ENCODE measurements at places on chromosomes 12 and 14.
A peak's percentile ranks its signal among the peaks of the same experiment; 100 is the strongest.

DNA sequence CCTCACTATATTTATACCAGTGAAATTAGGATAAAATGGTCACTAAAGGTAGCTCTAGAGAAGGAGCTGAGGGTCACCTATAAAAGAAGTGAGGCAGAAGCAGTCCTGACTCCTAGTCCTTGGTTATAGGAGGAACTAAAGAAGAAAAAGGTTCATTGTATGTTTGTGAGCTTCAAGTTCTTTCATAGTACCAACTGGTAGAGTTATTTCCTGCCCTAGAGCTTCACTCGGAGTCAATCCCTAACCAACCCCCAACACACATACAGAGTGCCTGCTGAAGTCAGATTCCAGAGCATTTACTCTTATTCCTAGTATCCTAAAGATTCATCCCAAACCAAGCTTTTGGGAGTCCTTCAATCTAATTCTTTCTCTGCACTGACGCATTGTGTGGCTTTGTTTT, 29.3 kb upstream of the FRMD6 start:
- no peak for DNase-seq

GRCh38 chr12:118098911-118099671, 4.7 kb downstream of the VSIG10 start:
- DNase-seq: no peak

DNA sequence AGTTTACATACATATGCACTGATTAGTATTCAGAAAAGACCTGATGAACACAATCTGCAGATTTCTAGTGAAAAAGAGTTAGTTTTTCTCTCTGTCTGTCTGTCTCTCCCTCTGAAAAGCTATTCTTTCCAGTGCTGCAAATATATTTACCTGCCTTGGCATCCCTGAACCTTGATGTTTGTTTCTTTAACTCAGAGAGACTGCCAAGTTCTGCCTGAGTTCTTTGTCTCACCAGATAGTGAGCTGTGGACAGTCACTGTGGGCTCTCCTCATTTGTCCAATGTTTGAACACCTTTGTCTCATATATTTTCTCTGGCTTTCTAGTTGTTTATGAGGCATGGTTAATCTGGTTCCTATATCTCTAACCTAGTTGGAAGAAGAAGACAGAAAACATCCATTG, 250.4 kb downstream of the SOX5 start:
- no peak for DNase-seq

- no peak for DNase-seq
These were observed 15.1 kb downstream of the GLRX5 start for GRCh38 chr14:95549656-95550585.

DNA sequence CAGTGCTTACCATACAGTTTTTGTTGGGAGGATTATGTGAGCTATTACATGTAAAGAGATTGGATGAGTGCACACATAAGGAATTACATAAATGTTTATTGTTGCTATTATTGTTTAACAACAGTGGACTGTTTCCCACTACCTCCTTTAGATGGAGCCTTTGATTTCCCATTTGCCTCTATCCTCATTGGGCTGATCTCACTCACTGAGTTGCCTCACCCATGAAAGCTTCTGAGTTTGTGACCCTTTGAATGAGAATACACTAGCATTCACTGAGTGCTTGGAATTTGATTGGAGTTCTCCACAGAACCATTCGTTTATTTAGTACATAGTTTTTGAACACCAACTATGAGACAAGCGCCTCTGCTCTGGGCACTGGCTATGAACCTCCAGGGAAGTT, 121.0 kb downstream of the HELB start:
- DNase-seq: no peak

DNA sequence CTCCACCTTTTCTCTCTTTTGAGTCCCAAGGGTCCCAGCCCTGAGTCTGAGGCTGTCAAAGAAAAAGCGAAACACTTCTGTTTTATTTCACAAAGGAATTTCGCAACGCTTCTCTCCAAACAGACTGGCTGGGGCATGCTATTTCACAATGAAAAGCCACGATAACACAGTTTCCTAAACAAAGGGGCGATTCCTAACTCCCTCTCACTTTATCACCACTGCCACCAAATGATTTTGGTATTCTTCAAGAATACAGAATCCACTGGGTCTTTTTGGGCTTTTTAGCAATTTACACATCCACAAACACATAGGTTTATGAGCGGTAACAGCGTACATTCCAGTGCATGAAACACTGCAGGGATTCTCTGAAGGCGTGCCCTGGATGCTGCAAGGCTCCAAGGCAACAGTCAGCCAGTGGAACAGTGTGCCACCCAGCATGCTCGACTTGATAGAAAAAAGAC, 161.2 kb downstream of the DAD1 start:
- DNase-seq: no peak

DNA sequence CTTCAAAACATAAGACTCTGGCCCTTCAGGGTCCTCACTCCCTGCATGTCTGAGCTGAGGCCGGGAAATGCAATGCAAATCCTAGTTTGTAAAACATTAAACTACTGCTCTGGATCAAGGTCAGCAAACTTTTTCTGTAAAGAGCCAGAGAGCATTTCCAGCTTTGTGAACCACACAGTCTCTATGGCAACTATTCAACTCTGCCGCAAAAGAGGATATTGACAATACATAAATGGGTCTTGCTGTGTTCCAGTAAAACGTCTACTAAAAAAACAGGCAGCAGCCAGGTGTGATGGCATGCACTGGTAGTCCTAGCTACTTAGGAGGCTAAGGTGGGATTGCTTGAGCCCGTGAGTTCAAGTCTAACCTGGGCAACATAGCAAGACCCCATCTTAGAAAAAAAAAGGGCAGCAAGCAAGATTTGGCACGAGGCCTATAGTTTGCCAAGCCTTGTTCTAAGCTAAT, 22.3 kb downstream of the DDX24 start:
- DNase-seq: no peak

- no peak for DNase-seq
These were observed 817 bp upstream of the MDM1 start for GRCh38 chr12:68332728-68333630.

- DNase-seq: no peak
These were observed 360.9 kb upstream of the NAV3 start for GRCh38 chr12:77469578-77470333.

- DNase-seq: no peak
These were observed 31.8 kb downstream of the PAH start for GRCh38 chr12:102885043-102885932.

GRCh38 chr12:9372202-9372601, 164.0 kb upstream of the PZP start:
- no peak for DNase-seq

DNA sequence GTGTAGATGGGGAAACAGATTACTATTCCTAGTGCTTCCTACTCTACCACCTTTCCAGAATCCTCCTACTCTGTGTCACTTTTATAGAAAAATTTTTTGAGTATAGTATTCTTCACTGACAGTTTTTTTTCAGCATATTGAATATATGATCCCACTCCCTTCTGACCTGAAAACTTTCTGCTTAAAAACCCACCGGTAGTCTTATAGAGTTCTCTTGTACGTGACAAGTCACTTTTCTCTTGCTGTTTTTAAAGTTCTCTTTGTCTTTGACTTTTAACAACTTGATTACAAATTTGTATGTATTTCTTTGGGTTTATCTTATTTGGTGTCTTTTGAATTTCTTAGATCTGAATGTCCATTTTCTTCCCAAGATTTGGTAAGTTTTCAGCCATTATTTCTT, 133.6 kb upstream of the SLC38A2 start:
- DNase-seq: no peak

DNA sequence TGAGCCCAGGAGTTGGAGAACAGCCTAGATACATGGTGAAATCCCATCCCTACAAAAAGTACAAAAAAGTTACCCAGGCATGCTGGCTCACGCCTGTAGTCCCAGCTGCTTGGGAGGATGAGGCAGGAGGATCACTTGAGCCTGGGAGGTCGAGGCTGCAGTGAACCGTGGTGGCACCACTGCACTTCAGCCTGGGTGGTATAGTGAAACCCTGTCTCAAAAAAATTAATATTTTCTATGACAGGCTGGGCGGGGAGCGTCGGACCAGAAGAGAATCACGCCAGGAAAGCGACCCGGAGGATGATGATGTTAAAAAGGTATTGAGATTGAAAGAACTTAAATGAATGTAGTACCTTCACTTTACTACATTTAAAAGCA, 2.1 kb downstream of the PNN start:
- no peak for DNase-seq

DNA sequence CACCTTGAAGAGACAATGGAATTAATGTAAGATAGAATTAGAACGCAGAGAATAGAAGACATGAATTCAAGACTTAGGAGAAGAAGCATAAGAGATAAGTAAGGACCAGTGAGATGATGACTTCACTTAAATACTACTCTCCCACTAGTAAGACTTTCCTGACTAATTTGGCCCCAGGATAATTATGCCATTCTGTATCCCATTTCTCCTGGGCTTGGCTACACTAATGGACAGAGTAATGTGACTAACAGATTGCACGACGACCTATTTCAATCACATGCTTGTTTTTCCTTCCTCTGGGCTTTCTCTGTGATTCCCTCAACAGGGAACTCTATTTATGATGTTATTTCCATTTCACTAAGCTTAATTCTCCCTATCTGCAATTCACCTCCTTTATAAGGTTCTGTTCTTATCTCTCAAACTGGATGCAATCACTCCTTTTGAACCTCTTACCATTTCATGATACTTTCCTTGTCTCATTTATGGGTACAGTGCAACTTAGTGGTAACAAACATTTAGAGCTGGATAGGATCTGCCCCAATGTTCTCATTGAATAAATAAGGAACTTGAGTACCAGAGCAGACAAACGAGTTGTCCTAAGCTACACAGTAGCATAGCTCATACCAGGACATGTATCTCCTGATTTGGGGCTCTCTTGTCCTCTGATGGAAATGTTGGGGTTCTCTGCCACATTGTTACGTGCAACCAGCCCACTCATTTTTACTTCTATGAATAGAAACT, 102.7 kb downstream of the BTG1 start:
- no peak for DNase-seq

GRCh38 chr14:91870001-91870400, 2.7 kb upstream of the TC2N start:
- peak; percentile 29 for DNase-seq

- no peak for DNase-seq
These were observed 52.3 kb downstream of the SOCS2 start for GRCh38 chr12:93624595-93625294.

DNA sequence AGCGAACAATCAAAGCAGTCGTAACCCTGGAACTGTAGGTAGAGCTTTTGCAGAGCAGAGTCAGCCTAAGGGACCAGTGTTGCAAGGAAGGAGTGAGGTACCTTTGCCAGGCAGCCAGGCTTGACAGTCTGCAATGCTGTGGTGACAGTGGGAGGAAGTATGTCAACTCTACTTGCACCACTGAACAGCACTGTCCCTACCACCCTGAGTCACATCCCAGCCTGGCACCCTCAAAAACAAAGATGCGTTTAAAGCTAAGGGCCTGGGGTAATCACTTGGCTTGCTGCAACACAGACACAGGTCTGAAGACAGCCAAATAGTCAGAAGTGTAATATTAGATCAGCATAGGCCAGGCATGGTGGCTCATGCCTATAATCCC, 141.9 kb downstream of the DPF3 start:
- no peak for DNase-seq

- DNase-seq: no peak
These were observed 40.6 kb upstream of the CDKN3 start for GRCh38 chr14:54356172-54356571.

DNA sequence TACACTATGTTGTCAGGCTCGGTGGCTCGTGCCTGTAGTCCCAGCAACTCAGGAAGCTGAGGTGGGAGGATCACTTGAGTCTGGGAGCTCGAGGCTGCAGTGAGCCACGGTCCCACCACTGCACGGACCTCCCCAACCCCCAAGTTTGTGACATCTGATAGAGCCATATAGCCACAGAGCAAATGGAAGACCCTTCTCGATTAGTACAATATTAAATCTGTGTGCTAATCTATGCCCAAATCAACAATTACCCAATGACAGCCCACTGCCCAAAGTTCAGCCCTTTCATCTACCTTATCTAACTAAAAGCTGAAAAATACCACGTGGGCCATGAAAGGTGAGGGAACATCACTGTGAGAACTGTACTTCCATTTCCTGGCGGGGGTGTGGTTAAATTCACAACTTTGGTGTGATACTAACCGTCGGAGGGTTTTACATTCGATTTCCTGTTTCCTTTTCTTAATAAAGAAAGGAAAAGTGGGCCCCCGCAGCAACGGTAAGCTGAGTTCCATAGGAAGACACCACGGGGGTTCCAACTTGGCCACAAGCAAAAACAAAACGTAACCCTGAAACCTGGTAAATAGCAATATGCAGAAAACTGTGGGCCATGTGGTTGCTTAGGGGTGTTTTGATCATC, 31.2 kb upstream of the FOS start:
- DNase-seq: peak; percentile 49

GRCh38 chr12:131950182-131950913, 606 bp downstream of the EP400 start:
- DNase-seq: no peak

GRCh38 chr14:72883961-72884360, 9.9 kb downstream of the DPF3 start:
- no peak for DNase-seq

- no peak for DNase-seq
These were observed 89.1 kb downstream of the TTC7B start for GRCh38 chr14:90727082-90727481.

DNA sequence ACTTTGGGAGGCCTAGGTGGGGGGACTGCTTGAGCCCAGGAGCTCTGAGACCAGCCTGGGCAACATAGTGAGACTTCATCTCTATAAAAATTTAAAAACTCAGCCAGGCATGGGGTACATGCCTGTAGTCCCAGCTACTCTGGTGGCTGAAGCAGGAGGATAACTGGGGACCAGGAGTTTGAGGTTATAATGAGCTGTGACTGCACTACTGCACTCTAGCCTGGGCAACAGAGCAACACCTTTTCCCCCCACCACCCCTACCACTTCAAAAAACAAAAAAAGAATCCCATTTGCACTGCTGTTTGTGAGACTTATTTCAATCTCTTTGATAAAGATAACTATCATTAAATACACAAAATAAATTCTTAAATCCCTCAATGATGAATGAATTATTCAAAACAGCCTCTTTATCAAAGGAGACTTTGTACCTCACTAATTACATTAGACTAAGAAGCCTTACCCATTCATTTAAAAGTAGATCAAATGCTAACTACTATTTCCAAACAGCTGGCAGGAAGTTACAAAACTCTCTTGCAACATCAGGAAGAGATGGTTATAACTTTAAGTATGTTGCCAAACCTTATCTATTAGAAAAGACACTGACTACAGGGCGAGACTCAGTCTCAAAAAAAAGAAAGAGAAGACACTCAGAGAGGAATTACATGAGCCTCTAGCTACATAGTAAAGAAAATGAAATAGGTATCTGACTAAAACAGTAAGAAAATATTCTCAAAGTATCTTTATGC, 14.7 kb downstream of the BLTP3B start:
- DNase-seq: no peak

- DNase-seq: no peak
These were observed 49.2 kb upstream of the SSTR1 start for GRCh38 chr14:38158468-38158867.

GRCh38 chr12:12791756-12792369, 6.4 kb downstream of the APOLD1 start:
- no peak for DNase-seq

GRCh38 chr12:106037524-106038298, 101.0 kb downstream of the NUAK1 start:
- no peak for DNase-seq

GRCh38 chr14:103072595-103073366, 11.2 kb upstream of the LBHD2 start:
- no peak for DNase-seq
